ENCODE measurements at places on chromosomes 4 and X. TPM values are rescaled to one million over a fixed set of nuclear protein-coding genes. Genes with fewer than 3 reads are reported as not detected.

The DCUN1D4 gene
- total RNA-seq, result 68.8 TPM

The SLC9B1 gene
- total RNA-seq, result 1.6 TPM

DNA sequence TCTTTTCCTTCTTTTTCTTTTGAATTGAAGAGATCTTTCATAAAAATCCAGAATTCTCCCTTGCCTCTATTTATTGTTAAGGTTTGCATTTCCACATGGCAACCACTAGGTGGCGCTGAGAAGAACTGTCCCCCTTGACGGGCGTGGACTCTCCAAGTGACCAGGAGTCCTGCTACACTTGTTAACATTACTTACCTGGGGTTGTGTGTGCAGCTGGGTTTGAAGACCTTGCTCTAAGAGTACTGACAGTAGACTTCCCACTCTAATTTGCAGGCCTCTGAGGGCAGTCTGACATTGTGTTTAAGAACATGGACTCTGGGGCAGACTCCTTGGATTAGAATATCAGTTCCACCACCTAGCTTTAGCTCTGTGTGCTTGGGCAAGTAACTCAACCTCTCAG, 52.8 kb downstream of the GPRIN3 start:
- no peak for DNase-seq
- H3K27ac ChIP-seq, result no peak overlapping the region
- no peaks in the 10 kb centered on the region for H3K36me3 ChIP-seq
- H3K4me3 ChIP-seq, result no peak overlapping the region
- no peaks in the 10 kb centered on the region for H3K27me3 ChIP-seq
- no peaks in the 10 kb centered on the region for H3K4me1 ChIP-seq

DNA sequence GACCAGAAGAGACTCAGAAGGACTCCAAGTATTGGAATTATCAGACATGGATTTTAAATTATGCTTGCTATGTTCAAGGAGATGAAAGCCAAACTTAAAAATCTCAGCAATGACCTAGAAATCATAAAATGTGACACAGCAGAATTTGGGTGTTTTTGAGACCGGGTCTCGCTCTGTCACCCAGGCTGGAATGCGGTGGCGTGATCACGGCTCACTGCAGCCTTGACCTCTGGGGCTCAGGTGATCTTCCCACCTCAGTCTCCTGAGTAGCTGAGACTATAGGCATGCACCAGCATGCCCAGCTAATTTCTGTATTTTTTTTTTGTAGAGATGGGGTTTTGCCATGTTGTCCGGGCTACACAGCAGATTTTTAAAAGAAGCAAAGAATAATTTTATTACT, 12.7 kb downstream of the TAB3 start:
- no peak overlapping the region for H3K27ac ChIP-seq
- peaks cover 13% of the 10 kb centered on the region for H3K27me3 ChIP-seq
- no peak for DNase-seq
- no peaks in the 10 kb centered on the region for H3K4me1 ChIP-seq

GRCh38 chrX:2351321-2351720, 149.5 kb downstream of the DHRSX start:
- H3K27me3 ChIP-seq, result no peaks in the 10 kb centered on the region
- no peak overlapping the region for H3K27ac ChIP-seq
- H3K4me3 ChIP-seq, result no peak overlapping the region
- no peak for DNase-seq
- H3K36me3 ChIP-seq, result no peaks in the 10 kb centered on the region
- no peaks in the 10 kb centered on the region for H3K4me1 ChIP-seq

- no peak overlapping the region for H3K4me3 ChIP-seq
- DNase-seq, result no peak
- no peak overlapping the region for H3K27ac ChIP-seq
- H3K4me1 ChIP-seq, result no peaks in the 10 kb centered on the region
- no peaks in the 10 kb centered on the region for H3K27me3 ChIP-seq
Measured at GRCh38 chr4:81687471-81687870, 215.8 kb upstream of the RASGEF1B start.

GRCh38 chr4:90840828-90841227, 713.6 kb downstream of the CCSER1 start:
- H3K4me3 ChIP-seq, result no peak overlapping the region
- DNase-seq, result no peak
- H3K27ac ChIP-seq, result no peak overlapping the region
- no peaks in the 10 kb centered on the region for H3K4me1 ChIP-seq
- no peaks in the 10 kb centered on the region for H3K36me3 ChIP-seq

GRCh38 chr4:183755596-183755995, 96.5 kb downstream of the TRAPPC11 start:
- no peaks in the 10 kb centered on the region for H3K4me1 ChIP-seq
- no peak overlapping the region for H3K27ac ChIP-seq
- H3K4me3 ChIP-seq, result no peak overlapping the region
- H3K27me3 ChIP-seq, result no peaks in the 10 kb centered on the region
- no peaks in the 10 kb centered on the region for H3K36me3 ChIP-seq
